ENCODE measurements at places on chromosomes 7 and 10.

DNA sequence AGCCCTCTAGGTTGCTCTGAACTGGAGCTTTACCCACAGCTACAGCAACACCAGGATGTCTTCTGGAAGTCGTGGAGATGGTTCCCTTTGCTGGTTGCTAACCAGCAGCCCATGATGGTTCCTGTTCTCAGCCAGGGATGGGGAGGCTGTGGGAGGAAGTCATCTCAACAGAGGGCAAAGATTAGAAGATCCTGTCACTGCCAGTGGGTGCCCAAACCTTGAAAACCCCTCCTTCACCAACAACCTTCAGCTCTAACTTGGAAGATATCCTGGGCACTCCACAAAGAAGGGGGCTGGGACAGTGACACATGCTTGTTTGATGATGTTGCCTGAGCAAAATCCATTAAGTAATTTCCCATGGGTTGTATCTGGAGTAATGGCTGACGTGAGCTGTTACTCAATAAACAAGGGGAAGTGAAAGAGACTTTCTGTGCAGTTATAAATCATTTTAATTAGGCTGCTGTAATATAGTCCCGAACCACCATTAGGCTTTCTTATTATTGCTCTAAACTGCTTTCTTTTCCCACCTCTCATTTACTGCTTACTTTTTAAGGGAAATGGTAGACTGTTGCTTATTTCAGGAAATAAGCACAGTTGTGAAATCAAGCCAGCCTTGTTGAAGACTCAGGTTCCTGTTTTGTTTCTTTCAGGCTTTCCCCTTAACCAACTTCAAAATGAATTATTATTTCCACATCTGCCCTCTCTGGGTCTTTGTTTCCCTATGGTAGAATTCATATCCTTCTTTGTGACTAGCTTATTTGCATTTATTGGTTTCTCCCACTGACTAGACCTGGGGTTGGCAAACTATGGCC, 124.8 kb downstream of the PPP1R17 start:
- DNase-seq, result no peak

- no peak for DNase-seq
These were observed 12.6 kb upstream of the CPVL start for GRCh38 chr7:29158795-29159423.

GRCh38 chr10:16570731-16571130, 49.1 kb upstream of the C1QL3 start:
- no peak for DNase-seq

DNA sequence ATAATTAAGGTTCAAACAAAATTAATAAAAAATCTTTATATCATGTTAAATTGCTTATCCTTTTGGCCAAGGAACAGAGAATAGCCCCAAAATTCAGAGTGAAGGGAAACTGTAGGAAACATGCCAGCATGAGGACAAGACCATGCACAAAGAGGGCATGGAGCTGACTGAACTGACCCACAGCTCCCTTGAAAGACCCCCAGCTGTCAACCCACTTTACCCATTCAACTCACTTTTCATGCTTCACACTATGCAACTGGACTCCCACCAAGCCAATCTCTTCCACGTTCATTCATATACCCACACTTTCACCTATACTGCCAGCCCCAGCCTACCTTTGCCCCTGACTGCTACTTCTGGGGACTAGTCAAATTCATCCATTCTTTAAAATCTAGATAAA, 10.2 kb downstream of the FBXW4 start:
- DNase-seq, result no peak

DNA sequence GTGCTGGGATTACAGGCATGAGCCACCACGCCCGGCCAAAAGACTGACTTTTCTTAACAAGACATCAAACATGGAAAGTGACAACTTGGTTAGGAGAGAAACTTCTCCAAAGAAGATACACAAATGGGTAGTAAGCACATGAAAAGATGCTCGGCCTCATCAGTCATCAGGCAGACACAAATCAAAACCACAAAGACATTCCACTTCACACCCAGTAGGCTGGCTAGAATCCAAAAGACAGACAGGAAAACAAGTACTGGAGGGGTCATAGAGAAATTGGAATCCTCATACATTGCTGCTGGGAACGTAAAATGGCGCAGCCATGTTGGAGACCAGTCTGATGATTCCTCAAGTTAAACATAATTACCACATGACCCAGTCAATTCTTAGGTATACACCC, 16.4 kb downstream of the SEPHS1 start:
- DNase-seq, result no peak

DNA sequence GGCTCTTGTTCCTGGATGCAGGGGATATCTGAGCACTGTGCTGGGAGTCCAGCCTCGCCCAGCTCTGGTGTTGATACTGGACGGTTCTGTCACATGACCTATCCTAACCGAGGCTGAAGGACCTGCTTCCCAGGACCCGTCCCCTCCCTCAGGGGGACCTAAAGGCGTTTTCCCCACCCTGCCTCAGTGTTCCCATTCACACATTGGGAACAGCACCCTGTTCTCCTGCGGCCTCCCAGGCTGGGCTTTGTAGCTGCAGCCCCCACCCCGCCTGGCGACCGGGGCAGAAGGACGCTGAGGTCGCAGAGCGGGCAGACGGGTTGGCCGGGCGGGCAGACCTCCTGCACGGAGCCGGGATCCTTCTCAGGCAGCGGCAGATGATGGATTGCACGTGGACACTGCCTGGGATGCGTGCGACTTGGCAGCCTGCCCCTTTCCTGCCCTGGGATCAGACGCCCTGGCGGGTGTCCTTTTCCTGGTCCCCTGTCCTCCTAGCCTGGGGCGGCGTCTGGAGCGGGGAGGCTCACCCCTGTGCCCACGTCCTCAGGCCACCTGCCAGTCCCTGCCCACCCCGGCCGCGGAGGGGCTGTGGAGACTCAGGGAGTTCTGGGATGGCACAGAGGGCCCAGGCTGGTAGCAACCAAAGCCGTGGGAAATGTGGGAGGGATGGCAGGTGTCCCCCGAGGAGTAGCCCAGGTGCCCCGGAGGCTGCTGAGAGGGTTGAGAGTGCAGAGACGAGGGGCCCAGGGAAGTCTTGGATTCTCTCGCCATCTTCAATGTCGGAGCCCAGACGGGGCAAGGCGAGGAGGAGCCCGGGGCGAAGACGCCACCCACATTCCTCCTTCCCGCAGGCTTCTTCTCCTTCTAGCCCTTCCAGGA, 17.2 kb upstream of the PSMG3 start:
- no peak for DNase-seq

GRCh38 chr10:89175816-89176215, 31.3 kb downstream of the CH25H start:
- DNase-seq, result no peak

DNA sequence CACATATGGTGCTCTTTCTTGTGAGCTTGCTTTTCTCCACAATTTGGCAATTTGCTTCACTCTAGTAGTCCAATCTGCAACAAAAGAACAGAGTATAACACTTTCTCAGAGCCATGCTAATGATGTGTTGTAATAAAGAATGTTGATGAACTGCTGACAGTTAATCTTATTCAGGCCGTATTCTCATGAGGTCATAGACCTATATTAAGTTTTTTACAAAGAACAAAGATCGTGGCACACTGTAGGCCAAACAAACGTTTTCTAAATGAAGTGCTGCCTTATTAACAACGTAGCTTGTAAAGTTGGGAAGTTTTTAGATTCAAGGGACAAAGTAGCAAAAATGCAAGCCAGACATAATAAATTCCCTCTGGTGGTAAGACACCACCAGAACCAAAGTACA, 160.1 kb downstream of the GALNT11 start:
- DNase-seq, result no peak
